ENCODE measurements at places on chromosomes 6 and 20.

DNA sequence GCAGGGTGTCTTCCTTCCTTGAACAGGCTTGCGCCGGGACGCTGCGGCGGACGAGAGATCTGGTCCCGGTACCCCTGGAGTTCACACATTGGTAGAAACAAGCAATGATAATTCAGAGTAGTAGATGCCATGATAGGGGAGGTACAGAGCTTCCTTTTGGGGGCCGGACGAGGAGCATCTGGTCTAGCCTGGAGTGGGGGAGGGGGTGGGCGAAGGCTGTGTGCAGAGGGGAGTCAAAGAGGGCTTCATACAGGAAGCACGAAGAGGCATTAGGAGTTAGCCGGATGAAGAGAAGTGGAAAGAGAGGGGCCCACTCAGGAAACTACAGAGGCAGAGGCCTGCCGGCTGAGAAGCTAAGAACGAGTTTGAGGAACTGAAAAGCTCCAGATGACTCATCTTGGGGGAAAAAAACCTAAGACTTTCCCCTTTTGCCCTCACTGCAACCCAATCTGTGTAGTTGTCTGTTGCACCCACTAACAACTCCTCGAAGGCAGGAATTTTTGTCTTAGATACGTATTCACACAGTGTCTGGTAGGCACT is 611 bp downstream of the CNPY3 start:
- DNase-seq: peak; percentile 64

GRCh38 chr6:72642435-72642834 is 20.6 kb downstream of the KCNQ5 start:
- DNase-seq: no peak

- DNase-seq: peak; percentile 77
Observed at GRCh38 chr6:168956884-168957730, 296.5 kb downstream of the THBS2 start.

GRCh38 chr6:81787313-81788068 is 35.0 kb upstream of the TENT5A start:
- DNase-seq: no peak

GRCh38 chr6:133894369-133894768 is 5.5 kb downstream of the TCF21 start:
- no peak for DNase-seq

DNA sequence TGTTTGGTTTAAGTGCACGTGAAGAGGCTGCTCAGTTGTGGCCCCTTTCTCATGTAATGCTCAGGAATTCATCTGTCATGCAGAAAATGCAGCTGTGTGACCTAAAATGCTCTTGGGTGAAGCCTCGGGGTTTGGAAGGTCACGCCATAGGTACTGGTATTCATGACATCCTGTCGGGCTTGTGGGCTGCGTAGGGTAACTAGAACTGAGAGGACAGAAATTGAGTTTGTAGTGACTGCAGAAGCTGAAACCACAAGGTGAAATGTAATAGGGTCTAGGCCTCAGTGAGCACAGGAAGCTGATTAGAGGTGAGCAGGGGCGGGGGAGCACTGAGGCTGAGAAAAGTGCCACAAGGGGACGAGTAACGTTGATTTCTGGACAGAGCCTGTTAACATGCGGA is 128.8 kb downstream of the SOBP start:
- no peak for DNase-seq

DNA sequence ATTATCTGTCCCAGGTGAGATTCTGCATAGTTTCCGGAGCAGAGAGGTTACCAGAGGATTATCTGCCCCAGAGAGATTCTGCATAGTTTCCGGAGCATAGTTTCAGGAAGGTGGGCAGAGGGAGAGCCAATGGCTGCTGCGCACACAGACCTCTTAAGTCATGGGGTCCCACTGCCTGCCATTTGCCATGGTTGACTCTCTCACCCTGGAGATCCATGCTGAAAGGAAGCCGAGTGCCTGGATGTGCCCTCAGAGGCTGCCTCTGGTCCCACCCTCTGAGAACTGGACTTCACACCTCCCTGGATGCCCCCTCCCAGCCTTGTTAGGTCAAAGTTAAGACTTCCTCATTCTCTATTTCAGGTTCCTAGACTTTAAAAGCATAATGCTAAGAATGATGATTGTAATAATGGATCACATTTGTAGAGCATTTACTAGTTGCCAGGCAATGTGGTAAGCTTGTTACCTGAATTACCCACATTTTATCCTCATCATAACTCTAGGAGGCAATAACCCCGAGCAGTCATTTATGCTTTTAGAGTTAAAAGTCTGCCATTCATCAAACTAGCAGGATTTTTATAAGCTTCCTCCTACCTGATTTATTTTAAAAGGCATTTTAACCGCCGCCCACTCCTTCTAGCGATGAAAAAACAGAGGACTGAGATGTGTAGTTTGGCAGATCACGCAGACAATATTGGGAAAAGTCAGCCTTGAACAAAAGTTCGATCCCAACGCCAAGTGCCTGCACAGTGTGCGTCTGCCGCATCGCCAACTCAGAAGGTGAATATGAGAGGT is 11.9 kb downstream of the SERPINB9 start:
- no peak for DNase-seq

DNA sequence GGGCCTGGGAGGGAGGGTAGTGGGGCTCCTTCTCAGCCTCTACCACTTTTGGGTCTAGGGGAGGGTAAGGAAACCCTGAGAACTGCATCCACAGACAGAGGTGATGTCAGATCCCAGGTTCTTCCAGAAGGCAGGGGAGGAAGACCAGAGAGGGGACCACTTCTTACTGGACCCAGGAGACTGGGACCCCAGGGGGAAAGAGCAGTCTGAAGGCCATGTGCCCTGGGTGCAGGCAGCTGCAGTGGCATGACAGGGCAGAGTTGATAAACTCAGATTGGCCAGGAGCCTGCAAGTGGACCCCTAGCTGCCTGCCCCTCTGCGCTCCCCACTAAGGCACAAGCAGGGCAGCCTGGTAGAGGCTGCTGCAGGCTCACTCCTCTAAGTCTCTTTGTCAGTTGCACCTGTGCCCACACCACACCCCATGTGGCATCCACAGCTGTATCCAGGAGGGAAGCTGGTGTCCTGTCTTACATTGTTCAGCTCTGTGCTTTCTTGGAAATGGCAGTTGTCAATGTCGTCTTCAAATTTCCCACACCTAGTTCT is 2.7 kb downstream of the CST9L start:
- DNase-seq: no peak

DNA sequence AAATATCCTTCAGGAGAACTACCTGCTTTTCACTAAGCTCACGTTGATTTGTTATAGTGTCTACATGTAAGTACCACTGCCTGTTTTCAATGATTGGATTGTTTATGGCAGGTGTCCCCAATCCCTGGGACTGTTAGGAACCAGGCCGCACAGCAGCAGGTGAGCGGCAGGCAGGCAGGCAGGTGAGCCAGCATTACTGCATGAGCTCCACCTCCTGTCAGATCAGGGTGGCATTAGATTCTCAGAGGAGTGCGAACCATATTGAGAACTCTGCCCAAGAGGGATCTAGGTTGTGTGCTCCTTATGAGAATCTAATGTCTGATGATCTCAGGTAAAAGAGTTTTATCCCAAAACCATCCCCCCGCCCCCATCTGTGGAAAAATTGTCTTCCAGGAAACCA is 303.3 kb downstream of the EYA4 start:
- no peak for DNase-seq

- DNase-seq: no peak
Observed at GRCh38 chr20:2446845-2447244, 23.7 kb downstream of the SNRPB start.

DNA sequence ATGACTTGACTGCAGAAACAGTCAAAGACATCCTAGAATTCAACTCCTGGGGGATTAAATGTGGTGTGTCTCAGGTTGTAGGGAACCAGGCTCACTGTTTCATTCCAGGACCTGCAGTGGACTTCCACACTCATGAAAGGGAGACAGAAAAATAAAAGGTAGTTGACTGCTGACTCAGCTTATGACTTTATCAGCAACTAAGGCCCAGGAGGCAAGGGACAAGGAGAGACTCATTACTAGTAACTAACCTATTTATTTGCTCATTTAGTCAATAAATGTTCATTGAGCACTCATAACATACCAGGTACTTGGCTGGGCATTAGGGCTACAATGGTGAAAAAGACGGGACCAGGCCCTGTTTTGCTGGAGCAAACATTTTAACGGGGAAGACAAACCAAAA is 2.9 kb downstream of the ZSCAN31 start:
- no peak for DNase-seq

DNA sequence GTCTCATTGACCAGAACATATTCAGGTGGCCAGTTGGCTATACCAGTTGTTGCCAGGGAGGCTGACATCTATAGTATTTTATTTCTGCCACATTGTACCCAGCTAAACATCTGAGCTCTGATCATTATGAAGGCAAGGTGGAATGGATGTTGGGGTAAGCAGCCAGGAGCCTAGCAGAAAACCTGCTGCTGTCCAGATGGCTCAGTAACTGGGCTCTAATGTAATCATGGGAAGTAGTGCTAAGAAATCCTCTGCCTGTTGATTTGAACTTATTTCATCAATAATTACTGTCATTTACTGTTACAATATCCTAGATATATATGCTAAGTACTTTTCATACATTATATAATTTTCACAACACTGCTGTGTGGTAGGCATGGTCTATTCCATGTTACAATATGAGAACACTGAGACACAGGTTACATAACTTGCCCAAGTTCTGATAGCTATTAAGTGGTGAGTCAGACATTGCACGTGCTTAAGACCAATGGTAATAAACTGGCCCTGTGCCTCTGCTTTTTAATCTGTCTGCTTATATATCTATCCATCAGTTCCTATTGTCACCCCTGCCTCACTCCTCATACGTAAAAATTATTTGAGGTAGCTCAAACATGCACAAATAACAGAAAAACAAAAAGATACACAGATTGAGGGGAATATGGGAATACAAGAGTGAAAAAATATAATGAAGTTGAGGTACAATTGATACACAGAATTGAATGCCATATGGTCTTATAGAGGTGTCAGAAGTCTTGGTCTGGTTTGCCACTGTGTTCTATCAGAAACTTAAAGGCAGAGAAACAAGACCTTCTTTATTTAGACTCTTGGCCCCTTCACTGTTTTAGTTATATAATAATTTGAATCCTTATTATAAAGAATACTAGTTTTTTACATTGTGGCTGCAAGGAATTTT is 25.2 kb downstream of the TBPL1 start:
- no peak for DNase-seq

DNA sequence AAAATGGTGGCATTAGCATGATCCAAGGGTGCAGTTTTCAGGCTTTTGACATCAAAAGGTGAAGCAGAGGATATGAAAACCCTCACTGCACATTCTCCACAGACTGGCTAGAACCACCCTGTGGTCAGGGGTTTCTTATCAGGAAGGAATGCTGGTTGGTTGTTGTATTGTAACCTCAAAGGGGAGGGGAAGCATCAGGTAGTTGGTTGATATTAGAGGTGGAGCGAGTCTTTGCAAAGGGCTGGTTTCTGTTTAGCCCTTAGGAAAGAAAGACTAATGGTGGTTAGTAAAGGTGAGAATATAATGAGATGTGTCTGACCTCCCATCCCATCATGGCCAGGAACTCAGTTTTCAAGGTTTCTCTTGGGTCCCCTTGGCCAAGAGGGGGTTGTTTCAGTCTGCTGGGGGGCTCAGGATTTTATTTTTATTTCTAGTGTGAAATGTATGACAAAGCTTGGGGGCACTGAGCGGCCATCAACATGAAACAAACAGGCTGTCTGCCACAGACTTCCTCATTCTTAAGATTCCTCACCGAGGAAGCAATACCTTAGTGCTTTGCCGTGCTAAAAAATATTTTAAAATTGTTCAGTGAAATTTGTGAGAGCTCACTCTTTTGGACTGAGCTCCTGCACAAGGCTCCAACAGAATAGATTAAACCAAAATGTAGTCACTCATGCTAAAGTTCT is 47.5 kb upstream of the PROKR2 start:
- DNase-seq: no peak

DNA sequence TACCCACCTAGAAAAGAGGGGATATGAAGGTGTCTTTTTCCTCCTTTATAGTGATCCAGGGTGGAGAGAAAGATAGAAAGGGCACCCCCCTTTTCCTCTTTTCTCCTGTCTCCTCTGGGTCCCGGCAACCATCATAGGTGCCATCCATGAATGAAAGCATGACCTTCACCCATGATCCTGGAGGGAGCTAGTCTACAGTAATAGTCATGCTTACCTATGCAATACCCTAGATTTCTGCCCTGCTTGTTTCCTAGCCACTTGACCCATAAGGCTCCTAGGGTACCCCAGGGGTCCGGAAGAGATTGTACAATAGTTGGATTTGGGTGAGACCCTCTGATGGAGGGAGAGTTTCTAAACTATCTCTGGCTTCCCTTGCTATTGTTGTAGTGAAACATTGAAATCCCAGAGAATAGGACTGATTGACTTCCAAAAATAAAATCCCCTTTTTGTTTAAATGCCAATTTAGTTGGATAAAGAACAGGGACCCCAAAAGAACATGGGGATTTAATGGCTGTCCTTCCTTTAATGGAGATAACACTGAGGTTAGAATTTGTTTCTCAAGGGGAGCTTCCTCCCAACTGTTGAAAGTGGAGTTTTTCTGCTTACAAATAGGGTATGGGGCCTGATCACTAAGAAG is 366.8 kb upstream of the KHDRBS2 start:
- no peak for DNase-seq

Measured in NCI-H345 (cell line).